A673 (cell line): ENCODE measurements at places on chromosomes 4 and X.

GRCh38 chr4:182015893-182016292 lies 227.3 kb upstream of the TENM3 start:
- no peaks in the 10 kb centered on the region for H3K36me3 ChIP-seq
- peak; percentile 13 for DNase-seq
- H3K27me3 ChIP-seq = no peaks in the 10 kb centered on the region
- H3K27ac ChIP-seq = no peak overlapping the region

- H3K4me1 ChIP-seq = no peaks in the 10 kb centered on the region
- H3K27ac ChIP-seq = no peak overlapping the region
- no peaks in the 10 kb centered on the region for H3K36me3 ChIP-seq
- H3K4me3 ChIP-seq = no peak overlapping the region
- no peak for DNase-seq
- H3K27me3 ChIP-seq = no peaks in the 10 kb centered on the region
Observed at GRCh38 chr4:42308247-42308646, 89.0 kb upstream of the SHISA3 start.

- H3K4me3 ChIP-seq = no peak overlapping the region
- peak; percentile 57 for DNase-seq
- no peaks in the 10 kb centered on the region for H3K27me3 ChIP-seq
- no peak overlapping the region for H3K27ac ChIP-seq
Observed at GRCh38 chr4:101660607-101661006, 129.9 kb upstream of the BANK1 start.

DNA sequence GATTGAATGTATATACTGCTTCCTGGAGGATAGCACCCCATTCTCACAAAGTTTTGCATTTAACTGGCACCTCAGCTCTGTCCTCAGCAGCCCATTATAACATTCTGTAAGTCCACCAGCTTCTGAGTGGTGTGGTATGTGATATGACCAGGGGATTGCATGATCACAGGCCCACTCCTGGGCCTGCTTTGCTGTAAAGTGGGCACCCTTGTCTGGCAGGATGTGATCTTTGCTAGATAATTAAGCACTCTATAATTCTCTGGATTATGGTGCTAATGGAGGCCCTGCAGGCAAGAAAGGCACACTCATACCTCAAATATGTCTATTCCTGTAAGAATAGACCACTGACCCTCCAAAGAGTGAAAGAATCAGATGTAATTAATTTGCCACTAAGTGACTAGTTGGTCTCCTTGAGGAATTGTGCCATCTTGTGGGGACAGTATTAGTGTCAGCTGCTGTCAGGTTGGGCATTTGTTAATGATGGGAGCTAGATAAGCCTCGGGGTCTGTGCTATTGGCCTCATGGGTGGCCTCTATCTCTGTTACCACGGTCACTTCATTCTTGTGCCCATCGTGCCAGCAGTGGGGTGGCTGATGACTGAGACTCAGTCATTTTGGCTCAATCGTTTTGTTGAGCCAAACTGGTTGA lies 2.2 kb upstream of the CFI start:
- no peaks in the 10 kb centered on the region for H3K36me3 ChIP-seq
- H3K27ac ChIP-seq = no peak overlapping the region
- no peak overlapping the region for H3K4me3 ChIP-seq
- DNase-seq = peak; percentile 83

GRCh38 chr4:47032405-47033106 lies 1.2 kb downstream of the GABRB1 start:
- peak; percentile 87 for DNase-seq
- H3K4me1 ChIP-seq = no peaks in the 10 kb centered on the region
- no peak overlapping the region for H3K27ac ChIP-seq
- peak overlapping the region; percentile 53 for H3K4me3 ChIP-seq
- H3K36me3 ChIP-seq = no peaks in the 10 kb centered on the region

GRCh38 chr4:166073783-166074182 lies 200.7 kb downstream of the TLL1 start:
- H3K4me3 ChIP-seq = no peak overlapping the region
- no peak overlapping the region for H3K27ac ChIP-seq
- no peaks in the 10 kb centered on the region for H3K4me1 ChIP-seq
- no peak for DNase-seq
- no peaks in the 10 kb centered on the region for H3K36me3 ChIP-seq

DNA sequence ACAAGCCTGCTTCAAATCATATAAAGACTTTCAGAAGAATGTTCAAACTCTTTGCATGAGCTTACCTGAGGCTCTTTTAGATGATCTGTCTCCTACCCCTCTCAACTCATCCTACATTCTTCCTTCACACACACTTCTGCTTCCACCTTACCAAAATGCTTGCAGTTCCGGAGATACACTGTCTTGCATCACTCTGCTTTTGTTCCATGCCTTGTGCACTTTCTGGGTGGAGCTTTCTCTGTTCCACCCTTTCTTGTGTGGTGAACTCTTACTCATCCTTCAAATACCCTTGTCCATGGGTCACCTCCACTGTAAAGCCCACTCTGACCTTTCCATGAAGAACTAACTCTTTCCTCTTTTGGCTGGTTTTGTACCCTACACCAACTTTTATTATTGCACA lies 18.4 kb upstream of the MGST2 start:
- no peaks in the 10 kb centered on the region for H3K27me3 ChIP-seq
- H3K27ac ChIP-seq = no peak overlapping the region
- H3K36me3 ChIP-seq = no peaks in the 10 kb centered on the region
- DNase-seq = no peak
- H3K4me3 ChIP-seq = no peak overlapping the region
- H3K4me1 ChIP-seq = no peaks in the 10 kb centered on the region

DNA sequence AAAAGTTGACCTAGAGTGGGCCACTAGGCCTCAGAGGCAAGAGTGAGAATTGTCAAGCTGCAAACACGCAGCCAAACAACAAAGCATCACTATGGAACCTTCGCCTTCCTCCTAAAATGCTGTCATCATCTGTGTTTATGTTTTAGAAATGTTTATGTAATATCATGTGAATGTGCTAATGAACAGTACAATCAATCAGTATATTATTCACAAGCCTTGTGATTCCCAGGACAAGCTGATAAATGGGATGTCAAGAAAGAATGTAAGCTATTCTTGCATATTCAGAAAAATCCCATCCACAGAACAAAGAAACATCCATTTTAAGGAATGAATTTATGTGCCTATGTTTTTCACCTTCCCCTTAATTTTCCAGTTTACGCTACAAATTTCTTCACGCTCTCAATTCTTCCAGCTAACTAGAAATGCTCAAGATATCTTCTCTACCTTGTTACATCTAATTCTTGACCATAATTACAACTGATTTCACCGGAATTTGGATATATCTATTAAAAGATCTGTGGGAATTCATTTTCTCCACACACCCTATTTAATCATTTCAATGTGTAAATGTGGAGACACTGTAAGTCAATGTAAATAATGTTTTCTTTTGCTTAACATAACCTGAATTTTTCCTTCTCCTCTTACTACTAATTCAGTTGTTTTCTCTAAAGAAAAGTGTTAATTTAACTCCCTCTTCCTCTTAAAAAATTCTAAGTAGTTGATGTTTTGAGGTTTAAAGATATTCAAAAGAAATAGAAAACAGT lies 65.5 kb downstream of the LEF1 start:
- no peak overlapping the region for H3K27ac ChIP-seq
- H3K4me1 ChIP-seq = no peaks in the 10 kb centered on the region
- no peaks in the 10 kb centered on the region for H3K27me3 ChIP-seq
- no peaks in the 10 kb centered on the region for H3K36me3 ChIP-seq
- no peak for DNase-seq

DNA sequence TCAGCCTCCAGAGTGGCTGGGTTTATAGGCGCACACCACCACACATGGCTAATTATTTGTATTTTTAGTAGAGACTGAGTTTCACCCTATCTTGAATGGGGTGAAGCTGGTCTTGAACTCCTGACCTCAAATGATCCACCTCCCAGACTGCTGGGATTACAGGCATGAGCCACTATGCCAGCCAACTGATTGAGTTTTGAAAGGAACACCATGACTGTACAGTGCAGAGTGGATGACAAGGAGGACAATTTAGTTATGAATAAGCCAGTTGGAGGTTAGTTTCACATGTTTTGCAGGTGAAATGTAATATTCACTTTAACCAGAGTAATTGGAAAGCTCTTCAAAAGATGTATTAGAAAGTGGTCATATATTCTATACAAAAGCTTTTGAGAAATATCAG lies 60.8 kb downstream of the PCDH18 start:
- peaks cover 6% of the 10 kb centered on the region for H3K4me1 ChIP-seq
- no peak overlapping the region for H3K4me3 ChIP-seq
- H3K27ac ChIP-seq = no peak overlapping the region
- H3K27me3 ChIP-seq = no peaks in the 10 kb centered on the region
- DNase-seq = no peak

- H3K4me3 ChIP-seq = no peak overlapping the region
- no peak overlapping the region for H3K27ac ChIP-seq
- no peaks in the 10 kb centered on the region for H3K36me3 ChIP-seq
- no peaks in the 10 kb centered on the region for H3K4me1 ChIP-seq
- DNase-seq = no peak
Observed at GRCh38 chrX:135257469-135257868, 5.6 kb downstream of the ETDA start.

DNA sequence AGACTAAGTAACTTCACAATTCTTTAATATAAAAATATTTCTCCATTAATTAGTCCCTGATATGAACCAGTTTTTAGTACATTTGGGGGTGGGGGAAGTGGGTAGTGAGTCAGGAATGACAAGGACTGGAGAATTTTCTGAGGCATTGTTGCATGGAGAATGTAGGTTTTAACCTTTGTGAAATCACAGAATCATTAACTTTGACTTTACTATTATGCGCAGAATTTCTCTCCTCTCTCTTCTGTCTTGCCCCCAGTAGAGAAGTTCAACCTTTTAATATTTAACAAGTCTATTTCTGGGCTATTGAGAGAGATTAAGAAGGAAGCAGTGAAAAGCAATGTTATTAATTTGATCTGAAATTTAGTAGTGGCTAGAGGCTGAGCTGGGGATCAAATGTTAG lies 597.0 kb downstream of the PCDH18 start:
- no peaks in the 10 kb centered on the region for H3K27me3 ChIP-seq
- no peaks in the 10 kb centered on the region for H3K36me3 ChIP-seq

- peaks cover 8% of the 10 kb centered on the region for H3K4me1 ChIP-seq
- H3K36me3 ChIP-seq = no peaks in the 10 kb centered on the region
- H3K4me3 ChIP-seq = no peak overlapping the region
- H3K27ac ChIP-seq = no peak overlapping the region
- DNase-seq = peak; percentile 79
Observed at GRCh38 chrX:97267396-97268181, 383.9 kb downstream of the RPA4 start.

GRCh38 chr4:8819019-8819418 lies 52.6 kb downstream of the HMX1 start:
- no peak overlapping the region for H3K27ac ChIP-seq
- no peaks in the 10 kb centered on the region for H3K27me3 ChIP-seq
- H3K4me1 ChIP-seq = no peaks in the 10 kb centered on the region
- H3K36me3 ChIP-seq = no peaks in the 10 kb centered on the region
- DNase-seq = no peak
- H3K4me3 ChIP-seq = no peak overlapping the region

DNA sequence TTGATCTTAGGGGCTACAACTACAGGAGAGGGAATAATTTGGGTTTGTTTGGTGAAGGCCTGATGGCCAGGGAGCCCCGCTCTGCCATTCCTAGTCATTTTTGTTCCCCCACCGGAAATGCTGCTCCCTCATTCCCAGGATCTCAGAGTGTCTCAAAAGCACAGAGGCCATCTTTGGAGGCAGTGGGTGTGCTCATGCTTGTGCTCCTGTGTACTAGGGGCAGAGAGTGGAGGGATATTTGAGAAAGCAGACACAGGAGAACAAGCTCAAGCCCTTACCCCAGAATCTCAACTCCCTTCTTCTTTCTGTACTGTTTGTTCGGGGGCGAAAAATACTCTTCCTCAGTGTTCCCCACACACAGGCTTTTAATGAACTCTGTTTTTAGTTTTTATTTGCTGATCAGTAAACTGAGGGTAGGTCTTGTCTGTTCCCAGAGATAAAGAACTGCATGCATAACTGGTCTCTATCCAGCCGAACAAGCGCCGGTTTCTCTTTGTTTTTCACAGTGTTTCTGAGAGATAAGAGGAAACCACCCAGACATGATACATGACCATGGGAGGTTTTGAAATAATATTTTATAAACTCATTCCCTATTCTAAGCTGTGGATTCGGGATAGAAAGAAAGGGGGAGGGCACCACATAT lies 32.9 kb upstream of the XK start:
- no peaks in the 10 kb centered on the region for H3K36me3 ChIP-seq
- DNase-seq = no peak
- H3K4me1 ChIP-seq = no peaks in the 10 kb centered on the region
- H3K4me3 ChIP-seq = no peak overlapping the region

DNA sequence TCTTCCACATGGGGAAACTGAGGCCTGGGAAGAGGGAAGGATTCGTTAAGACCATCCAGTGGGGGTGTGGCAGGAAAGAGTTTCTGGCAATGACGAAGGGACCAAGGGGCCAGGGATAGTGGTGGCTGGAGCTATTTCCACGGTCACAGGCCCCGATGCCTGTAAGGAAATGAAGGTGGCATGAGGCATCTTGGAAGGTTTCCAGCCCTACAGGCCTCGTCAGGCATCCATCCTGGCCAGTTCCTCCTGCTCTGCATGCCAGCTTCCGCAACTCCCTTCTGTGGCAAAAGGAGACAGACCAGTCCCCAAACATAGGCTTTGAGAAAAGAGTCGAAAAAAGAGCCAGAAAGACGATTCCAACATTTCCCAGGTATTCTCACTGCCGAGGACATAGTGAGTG lies 9.2 kb upstream of the C4orf50 start:
- H3K27ac ChIP-seq = no peak overlapping the region
- peaks cover 4% of the 10 kb centered on the region for H3K27me3 ChIP-seq
- no peaks in the 10 kb centered on the region for H3K4me1 ChIP-seq
- DNase-seq = no peak

DNA sequence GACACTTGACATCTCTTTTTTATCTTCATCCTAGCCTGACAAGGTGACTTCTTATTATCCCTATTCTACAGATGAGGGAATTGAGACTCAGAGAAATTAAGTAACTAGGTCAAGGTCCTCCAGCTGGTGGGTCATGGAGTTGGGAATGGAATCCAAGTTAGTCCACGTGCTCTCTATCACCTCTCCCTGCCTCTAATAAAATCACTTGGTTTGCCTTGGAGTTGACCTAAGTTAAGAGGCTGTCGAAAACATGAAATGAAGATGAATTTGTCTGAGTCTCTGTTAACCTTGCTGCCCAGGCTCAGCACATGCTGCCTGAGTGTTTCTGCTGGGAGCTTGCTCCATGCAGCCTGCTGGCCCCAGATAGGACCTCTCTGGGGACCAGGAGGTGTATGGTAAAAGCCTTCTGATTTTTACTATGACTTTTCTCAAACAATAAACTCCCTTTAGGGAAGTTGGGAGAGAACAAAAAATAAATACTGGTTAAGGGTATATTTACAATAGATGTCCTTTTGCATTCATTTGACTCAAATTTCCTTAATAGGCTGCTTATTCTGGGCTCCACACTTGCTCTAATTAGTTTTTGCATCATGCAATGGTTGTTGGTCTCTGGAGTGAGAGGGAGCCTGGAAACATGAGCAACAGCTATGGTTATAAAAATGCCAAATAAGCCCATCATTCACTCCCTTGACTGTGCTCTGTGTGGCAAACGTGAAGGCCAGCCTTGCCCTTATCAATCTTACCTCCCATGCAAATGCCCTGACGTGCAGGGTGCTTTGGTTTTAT lies 61.6 kb upstream of the DHX15 start:
- no peak overlapping the region for H3K27ac ChIP-seq
- H3K4me3 ChIP-seq = no peak overlapping the region
- no peak for DNase-seq
